ENCODE measurements at places on chromosomes 16 and 17.

DNA sequence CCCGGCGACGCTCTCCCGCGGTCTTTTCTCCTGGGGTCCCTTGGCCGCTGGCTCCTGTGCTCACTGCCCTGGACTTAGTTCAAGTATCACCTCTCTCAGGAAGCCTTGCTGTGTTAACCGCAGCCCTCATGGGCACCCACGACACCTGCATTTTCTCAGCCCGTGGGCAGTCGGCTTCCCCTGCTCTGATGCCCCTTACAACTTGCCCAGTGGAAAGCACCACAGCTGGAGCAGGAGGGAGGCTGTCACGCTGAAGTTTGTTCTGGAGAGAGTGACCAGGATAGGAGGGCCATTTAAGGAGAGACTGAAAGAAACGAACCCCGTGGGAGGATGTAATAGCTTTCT is 395 bp downstream of the STXBP4 start:
- peak overlapping the region; percentile 87 for H3K27ac ChIP-seq
- peak overlapping the region; percentile 83 for H3K4me3 ChIP-seq
- peak; percentile 50 for DNase-seq
- H3K36me3 ChIP-seq: no peaks in the 10 kb centered on the region
- no peaks in the 10 kb centered on the region for H3K27me3 ChIP-seq
- H3K4me1 ChIP-seq: no peaks in the 10 kb centered on the region

DNA sequence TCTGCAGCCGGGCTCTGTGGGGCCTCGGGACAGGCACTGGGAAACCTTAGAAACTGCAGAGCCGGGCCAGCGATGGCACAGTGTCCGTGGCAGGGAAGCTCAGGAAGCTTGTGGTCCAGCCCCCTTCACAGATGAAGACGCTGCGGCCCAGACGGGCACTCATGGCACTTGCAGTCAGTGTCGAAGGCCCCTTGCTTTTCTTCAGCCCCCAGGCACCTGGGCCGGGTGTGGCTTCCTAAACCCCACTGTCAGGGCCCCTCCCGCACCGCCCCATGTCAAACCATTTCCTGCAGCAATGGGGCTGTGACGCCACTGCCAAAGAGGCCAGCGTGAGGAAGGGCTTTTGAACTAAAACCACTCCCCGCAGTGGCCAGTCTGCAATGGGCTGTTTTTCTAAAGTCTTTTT is 164.0 kb downstream of the LAT start:
- no peaks in the 10 kb centered on the region for H3K27me3 ChIP-seq
- no peaks in the 10 kb centered on the region for H3K36me3 ChIP-seq
- H3K4me3 ChIP-seq: no peak overlapping the region
- H3K27ac ChIP-seq: no peak overlapping the region

DNA sequence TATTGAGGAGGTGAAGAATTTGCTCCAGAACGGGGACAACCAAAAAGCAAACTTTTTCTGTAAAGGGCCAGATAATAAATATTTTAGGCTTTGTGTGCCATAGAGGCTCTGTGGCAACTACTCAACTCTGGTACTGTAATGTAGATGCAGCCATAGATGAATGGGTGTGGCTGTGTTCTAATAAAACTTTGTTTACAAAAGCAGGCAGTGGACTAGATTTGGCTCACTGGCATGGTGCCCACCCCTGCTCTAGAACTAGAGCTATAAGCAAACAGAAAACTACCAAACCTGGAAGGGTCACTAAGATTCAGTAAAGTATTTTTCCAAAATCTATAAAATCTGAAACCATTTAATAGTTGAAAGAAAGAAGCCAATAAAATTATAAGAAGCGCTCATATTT is 24.6 kb upstream of the SMURF2 start:
- no peak overlapping the region for H3K4me3 ChIP-seq
- no peak overlapping the region for H3K27ac ChIP-seq
- peaks cover 23% of the 10 kb centered on the region for H3K4me1 ChIP-seq
- H3K27me3 ChIP-seq: no peaks in the 10 kb centered on the region
- DNase-seq: no peak

GRCh38 chr16:71754652-71755051 is 30.2 kb upstream of the PHLPP2 start:
- no peak for DNase-seq
- no peaks in the 10 kb centered on the region for H3K4me1 ChIP-seq
- H3K27me3 ChIP-seq: no peaks in the 10 kb centered on the region
- no peak overlapping the region for H3K4me3 ChIP-seq
- H3K27ac ChIP-seq: no peak overlapping the region

- 0 out of 2 replicates have a peak overlapping the region, but pooled peaks have one; percentile 35 for H3K27ac ChIP-seq
- H3K27me3 ChIP-seq: no peaks in the 10 kb centered on the region
- peaks cover 19% of the 10 kb centered on the region for H3K36me3 ChIP-seq
- H3K4me3 ChIP-seq: no peak overlapping the region
- peaks cover 15% of the 10 kb centered on the region for H3K4me1 ChIP-seq
These were observed 50.9 kb downstream of the CYB561 start for GRCh38 chr17:63395075-63395805.

- peak overlapping the region; percentile 88 for H3K27ac ChIP-seq
- no peaks in the 10 kb centered on the region for H3K27me3 ChIP-seq
- H3K36me3 ChIP-seq: peaks cover 7% of the 10 kb centered on the region
- H3K4me1 ChIP-seq: peaks cover 27% of the 10 kb centered on the region
These were observed 792 bp downstream of the PPP1R9B start for GRCh38 chr17:50149417-50150353.

DNA sequence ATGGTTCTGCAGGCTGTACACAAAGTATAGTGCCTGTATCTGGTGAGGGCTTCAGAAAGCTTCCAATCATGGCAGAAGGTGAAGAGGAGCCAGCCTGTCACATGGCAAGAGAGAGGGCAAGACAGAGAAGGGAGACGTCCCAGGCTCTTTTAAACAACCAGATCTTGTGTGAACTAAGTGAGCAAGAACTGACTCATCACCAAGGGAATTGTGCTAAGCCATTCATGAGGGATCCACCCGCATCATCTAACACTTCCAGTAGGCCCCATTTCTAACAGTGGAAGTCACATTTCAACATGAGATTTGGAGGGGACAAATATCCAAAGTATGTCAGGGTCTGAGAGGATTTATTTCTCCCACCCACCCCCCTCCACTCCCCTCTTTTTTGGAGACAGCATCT is 56.2 kb upstream of the ELAC2 start:
- H3K27ac ChIP-seq: no peak overlapping the region
- H3K4me1 ChIP-seq: no peaks in the 10 kb centered on the region
- no peak overlapping the region for H3K4me3 ChIP-seq
- peak; percentile 43 for DNase-seq
- no peaks in the 10 kb centered on the region for H3K36me3 ChIP-seq

DNA sequence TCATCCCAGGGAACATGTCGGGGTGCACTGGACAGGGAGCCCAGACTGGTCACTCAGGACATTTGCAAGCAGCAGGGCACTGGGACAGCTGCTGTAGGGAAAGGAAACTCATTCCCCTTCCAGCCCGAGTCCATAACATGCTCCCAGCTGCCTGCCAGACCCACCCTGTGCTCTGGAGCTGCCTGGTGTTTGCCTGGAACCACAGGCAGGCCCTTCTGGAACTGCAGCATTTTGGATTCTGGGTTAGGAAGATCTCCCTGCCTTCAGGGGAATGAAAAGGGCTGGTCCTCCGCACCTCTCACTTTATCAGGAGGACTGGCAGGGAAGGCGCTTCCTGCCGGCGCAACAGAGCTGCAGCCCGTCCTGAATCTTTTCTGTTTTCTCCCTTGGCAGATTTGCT is 41.2 kb downstream of the MEAK7 start:
- no peak overlapping the region for H3K4me3 ChIP-seq
- no peaks in the 10 kb centered on the region for H3K4me1 ChIP-seq

- no peaks in the 10 kb centered on the region for H3K36me3 ChIP-seq
- no peak for DNase-seq
- no peaks in the 10 kb centered on the region for H3K27me3 ChIP-seq
These were observed 120.3 kb upstream of the ADAMTS18 start for GRCh38 chr16:77555126-77555525.

DNA sequence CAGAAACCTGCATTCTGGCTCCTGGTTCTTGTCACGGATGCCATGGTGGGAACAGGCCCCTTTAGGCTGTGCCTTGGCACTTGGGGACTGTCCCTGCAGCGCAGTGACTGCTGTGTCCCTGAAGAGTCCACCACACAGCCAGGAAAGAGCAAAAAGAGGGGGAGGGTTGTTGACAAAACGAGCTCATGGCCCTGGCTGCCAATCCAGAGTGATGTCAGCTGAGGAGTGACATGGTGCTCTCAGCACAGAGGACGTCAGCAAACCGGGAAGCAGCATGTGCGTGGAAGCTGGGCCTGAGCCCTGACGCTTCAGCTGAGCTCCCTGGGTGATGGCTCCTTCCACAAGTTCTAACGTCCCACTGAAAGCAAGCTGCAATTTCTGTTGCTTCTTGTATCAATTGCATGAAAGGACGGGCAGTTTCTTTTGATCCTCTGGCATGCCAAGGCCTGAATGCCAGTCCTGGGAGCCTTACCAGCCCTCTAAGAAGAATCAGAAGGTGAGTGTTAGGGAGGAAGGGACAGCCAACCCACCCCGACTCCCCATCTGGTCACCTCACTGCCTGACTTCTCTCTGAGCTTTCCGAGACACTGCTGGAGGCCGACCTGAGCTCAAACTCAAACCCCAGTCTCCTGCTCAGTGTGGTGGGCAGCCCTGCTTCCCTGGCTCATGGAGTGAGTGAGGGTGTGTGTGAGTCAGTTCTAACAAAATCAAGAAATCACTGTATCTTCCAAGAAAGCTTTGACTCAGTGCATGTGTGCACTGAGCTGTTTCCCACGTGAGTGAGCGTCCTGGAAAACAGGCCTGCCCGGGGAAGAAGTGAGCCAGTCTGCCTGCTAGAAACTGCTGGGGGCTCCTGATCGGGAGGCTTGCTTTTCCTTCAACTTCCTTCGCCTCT is 14.7 kb upstream of the WNT3 start:
- no peak overlapping the region for H3K4me3 ChIP-seq
- H3K27ac ChIP-seq: no peak overlapping the region
- peak; percentile 87 for DNase-seq
- H3K27me3 ChIP-seq: peaks cover 21% of the 10 kb centered on the region

- no peak overlapping the region for H3K4me3 ChIP-seq
- DNase-seq: peak; percentile 64
- no peak overlapping the region for H3K27ac ChIP-seq
These were observed 77.8 kb downstream of the MYH10 start for GRCh38 chr17:8552577-8553320.

DNA sequence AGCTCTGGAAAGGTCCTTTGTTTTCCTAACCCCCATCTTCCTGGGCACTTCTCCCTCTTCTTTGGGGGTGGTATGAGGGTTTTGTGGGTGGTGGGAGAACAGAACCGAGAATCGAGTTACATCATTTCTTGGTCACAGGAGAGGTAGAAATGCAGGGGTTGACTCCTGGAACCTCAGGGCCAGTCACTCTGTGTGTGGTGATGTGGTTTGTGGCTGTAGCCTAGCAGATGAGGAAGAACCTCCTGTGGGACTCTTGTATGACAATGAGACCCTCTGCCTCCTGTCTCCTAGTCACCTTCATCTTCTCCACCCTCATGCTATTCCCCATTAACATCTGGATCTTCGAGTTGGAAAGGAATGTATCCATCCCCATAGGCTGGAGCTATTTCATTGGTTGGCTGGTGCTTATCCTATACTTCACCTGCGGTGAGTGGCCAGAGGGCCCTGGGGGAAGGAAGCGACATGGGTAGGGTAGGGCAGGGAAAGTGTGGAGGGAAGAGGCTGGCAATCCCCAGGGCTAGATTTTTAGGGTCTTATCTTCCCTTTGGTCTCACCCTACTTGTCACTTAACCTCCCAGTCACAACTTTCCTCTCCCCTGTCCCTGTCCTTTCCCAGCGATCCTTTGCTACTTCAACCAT is 5.5 kb downstream of the ODF4 start:
- H3K36me3 ChIP-seq: no peaks in the 10 kb centered on the region
- no peak overlapping the region for H3K4me3 ChIP-seq
- peaks cover 22% of the 10 kb centered on the region for H3K27me3 ChIP-seq
- no peak for DNase-seq
- H3K27ac ChIP-seq: no peak overlapping the region

- no peaks in the 10 kb centered on the region for H3K36me3 ChIP-seq
- peaks cover 10% of the 10 kb centered on the region for H3K4me1 ChIP-seq
- no peak overlapping the region for H3K4me3 ChIP-seq
- peak; percentile 76 for DNase-seq
- H3K27ac ChIP-seq: no peak overlapping the region
These were observed 271.7 kb upstream of the TBX2 start for GRCh38 chr17:61127960-61128359.

GRCh38 chr17:30808785-30809286 is 15.7 kb downstream of the CRLF3 start:
- H3K4me3 ChIP-seq: no peak overlapping the region
- H3K36me3 ChIP-seq: peaks cover 2% of the 10 kb centered on the region
- H3K27me3 ChIP-seq: no peaks in the 10 kb centered on the region
- DNase-seq: no peak

- H3K36me3 ChIP-seq: no peaks in the 10 kb centered on the region
- H3K4me3 ChIP-seq: no peak overlapping the region
- no peak for DNase-seq
- H3K27ac ChIP-seq: no peak overlapping the region
These were observed 28.8 kb downstream of the NGFR start for GRCh38 chr17:49523706-49524472.

DNA sequence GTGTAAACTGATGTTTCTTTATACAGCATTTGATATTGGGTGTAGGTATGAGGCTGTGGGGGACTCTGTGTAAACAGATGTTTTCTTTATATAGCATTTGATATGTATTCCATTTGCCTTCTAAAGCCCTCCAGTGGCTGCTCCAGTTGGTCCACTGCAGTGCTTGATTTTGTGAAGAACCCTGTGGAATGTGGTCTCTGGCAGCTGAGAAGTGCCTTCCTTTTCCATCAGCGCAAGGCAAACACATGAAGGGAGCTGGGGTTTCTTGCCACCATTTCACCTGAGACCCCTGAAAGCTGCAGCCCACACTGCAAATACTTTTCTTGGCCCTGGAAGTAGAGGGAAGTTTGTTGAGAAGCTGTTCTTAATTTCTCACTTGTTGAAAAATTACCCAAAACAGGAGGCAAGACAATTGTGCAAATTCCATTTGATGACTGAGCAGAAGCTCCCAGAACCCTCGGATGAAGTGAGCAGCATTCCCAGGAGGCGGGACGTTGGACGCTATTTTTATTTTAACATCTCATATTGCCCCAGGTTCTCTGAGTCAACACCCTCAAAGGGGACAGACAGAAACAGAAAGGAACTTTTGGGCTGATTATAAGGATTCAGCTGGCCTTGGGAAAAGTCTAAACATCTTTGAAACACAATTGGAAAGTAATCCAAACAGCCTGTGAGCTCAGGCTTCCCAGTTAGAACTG is 158.5 kb upstream of the RPH3AL start:
- no peaks in the 10 kb centered on the region for H3K36me3 ChIP-seq
- no peaks in the 10 kb centered on the region for H3K27me3 ChIP-seq
- DNase-seq: peak; percentile 82

GRCh38 chr17:81480140-81481072 is 32.2 kb downstream of the ACTG1 start:
- peak; percentile 76 for DNase-seq
- H3K27ac ChIP-seq: no peak overlapping the region
- H3K4me1 ChIP-seq: peaks cover 10% of the 10 kb centered on the region
- H3K27me3 ChIP-seq: no peaks in the 10 kb centered on the region

All from IMR-90 (cell line).